ENCODE measurements at places on chromosomes 16 and 17. TPM values are rescaled to one million over a fixed set of nuclear protein-coding genes. Genes with fewer than 3 reads are reported as not detected.

DNA sequence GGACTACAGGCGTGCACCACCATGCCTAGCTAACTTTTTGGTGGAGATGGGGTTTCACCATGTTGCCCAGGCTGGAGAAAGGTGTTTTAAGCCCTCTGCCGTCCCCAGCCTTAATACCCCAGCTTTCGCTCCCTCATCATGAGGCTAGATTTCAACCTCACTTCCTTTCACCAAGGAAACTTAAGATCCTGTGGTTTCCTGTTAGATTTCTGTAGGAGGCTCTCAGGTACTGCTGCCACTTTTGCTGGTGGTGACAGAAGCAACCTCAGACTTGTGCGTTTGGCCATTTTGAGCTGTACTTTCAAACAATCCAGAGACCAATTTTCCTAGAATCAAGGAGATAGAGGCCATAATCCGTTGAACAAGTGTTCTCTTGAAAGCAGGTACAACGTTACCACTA lies 36.2 kb downstream of the MPHOSPH6 start:
- no peak for ATAC-seq

DNA sequence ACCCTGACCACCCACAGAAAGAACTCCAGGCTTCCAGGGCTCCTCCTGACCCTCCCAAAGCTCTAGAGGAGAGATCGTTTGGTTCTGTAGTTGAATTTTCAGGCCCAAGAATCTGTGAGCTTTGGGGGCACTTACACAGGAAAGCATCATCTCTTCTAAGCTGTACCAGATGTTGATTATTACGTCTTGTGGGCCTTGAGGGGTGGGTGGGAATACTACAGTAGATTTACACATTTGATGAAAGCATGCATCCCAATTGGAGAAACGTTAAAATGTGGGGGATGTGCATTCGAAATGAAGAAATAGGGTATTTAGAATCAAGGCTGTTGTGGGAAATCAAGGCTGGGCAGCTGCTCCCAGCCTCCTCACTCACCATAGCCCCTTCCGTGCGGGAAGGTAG lies 61.9 kb downstream of the MGAT5B start:
- no peak for ATAC-seq

DNA sequence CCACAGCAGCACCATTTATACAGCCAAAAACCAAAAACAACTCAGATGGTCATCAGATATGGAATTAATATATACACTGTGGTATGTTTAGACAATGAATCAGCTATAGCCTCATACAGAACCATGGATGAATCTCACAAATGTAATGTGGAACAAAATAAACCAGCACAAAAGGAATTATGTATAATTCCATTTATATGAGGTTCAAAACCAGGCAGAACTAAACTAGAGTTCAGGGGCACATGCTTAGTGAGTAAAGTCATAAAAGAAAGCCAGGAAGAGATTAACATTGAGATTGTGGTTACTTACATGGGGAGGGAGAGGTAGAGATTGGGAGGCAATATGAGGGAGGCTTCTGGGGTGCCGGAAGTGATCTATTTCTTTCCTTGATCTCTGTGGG lies 231.1 kb downstream of the COPRS start:
- ATAC-seq: no peak

DNA sequence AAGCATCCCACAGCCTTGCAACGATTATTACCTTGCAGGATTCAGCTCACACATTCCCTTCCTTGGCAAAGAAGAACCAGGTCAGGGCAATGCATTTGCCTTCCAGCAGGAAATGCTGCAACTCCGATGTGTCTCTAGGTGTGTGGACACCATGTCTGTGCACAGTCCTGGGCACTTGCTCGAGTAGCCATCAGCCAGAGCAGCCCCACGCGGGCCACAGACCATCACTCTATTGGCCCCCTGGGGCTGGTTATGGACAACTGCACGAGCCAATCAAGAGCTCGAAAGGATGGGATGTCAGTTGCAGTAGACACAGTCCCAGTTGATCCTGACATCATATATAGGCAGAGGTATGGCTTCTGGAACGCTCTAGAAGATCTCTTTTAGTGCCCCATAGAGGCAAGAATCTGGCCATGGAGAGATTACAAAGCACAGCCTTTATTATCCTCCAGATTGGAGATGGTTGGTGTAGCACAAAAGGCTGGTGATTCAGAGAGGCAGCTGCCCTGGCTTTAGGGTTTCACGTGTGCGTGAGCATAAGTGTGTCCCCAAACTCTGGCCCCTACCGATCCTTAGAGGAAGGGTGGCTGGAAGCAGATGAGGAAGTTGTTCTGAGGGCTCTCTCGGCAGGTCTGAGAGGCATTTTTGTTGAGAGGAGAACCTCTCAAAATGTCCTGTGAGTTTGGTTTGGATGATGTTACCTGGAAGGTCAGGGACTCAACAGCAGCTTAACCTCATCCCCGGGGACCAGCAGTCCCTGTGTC lies 403.8 kb downstream of the SEC14L1 start:
- ATAC-seq: no peak

GRCh38 chr17:77455111-77455890 lies 314.5 kb downstream of the SEC14L1 start:
- ATAC-seq: no peak

- no peak for ATAC-seq
These were observed 71.1 kb upstream of the AMZ2 start for GRCh38 chr17:68176718-68177117.

GRCh38 chr17:51585514-51586104 lies 325.3 kb downstream of the UTP18 start:
- ATAC-seq: no peak

GRCh38 chr17:59814685-59815084 lies 78.1 kb downstream of the TUBD1 start:
- no peak for ATAC-seq

- peak; percentile 57 for ATAC-seq
These were observed at the start of gene ELMO3 for GRCh38 chr16:67199011-67199807. TSS of gene ELMO3 (plus strand) at chr16:67199131. CDS start at chr16:67199327, 196 bp downstream.

DNA sequence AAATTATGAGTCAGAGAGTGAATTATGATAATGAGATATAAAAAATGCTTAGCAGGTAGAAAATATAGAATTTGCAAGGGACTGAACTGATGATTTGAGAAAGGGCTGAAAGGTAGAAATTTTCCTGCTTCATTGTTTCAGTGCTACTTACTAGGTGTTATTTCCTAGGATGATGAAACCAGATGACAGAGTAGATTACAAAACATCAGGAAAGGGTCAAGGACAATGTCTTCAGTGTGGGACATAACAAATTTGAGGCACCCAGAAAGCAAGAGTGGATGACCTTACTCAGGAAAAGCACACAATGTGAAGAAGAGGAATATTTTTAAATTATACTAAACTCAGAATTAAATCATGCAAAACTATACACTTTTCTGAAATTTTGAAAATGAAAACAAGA lies 102.1 kb downstream of the SHCBP1 start:
- ATAC-seq: no peak

- no peak for ATAC-seq
These were observed 2.4 kb downstream of the FBRS start for GRCh38 chr16:30660424-30661261.

- ATAC-seq: no peak
These were observed 15.3 kb downstream of the MPP2 start for GRCh38 chr17:43891851-43892646.

DNA sequence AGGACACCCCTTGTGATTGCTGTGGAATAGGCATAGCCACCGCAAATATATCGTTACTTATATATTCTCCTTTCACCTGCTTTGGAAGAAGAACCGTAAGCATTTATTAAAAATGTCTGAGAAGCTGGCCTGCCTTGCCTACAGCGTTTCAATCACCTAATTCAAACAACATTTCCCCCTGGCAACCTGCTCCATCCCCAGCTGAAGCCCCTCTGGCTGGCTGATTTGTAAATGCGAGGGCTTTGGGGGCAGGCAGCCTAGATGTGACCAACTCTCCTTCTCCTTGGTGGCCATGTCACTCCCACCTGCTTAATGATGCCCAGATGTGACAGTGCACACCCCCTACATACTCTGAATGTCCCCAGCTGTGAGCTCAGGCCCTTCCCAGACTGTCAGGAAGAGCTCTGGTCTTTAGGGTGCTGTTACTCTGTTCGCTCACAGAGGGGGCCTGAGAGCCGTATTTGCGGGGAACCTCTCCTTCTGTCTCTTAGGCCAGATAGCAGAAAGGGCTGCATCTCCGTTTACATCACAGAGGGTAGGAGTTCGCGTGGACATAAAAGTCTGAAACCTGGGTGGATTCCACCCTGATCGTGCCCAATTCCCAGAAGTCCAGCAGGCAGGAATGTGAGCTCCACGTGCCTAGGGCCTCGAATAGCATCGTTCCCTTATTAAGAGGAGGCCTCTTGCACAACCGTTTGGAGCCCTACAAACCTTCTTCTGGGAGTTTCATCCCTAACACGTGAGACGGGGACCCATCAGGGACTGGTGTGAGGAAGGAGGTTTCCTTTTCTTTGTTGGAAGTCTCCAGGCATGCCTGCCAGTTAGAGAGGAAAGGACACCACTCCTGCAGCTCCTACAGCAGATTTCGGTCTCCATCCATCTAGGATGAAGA lies 2.4 kb upstream of the SDK2 start:
- ATAC-seq: no peak

DNA sequence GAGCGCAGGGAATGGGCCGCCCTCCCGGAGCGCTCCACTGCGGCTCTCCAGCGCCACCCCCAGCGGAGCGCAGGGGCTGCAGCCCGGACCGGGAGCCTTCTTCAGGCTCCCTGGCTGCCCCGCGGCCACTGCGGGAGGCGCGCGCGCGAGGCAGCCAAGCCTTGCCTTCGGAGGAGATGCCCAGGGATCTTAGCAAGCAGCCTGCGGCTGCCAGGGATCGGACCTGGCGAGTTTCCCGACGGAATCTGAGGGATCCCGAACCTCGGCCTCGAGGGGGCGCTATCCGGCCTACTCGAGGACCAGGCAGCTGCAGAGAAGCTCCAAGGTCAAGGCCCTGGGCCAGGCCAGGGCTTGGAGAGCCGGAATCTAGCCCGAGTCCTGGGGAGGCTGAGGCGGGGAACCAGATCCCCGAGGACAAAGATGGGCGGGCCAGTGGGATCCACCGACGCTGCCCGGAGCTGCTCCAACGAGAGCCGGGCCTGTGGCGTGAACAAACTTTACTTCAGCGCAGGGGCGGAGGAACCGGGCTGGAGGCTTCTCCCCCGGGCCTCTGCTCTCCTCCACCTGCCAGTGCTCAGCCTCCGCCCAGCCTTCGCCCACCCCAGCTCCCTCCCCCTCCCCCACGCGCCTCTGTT lies at the start of gene IRX6:
Gene IRX6 (plus strand): TSS at position 567 of the 635 bp plus-strand sequence. CDS start 889 bp downstream, outside the sequence.
- ATAC-seq: peak; percentile 71

DNA sequence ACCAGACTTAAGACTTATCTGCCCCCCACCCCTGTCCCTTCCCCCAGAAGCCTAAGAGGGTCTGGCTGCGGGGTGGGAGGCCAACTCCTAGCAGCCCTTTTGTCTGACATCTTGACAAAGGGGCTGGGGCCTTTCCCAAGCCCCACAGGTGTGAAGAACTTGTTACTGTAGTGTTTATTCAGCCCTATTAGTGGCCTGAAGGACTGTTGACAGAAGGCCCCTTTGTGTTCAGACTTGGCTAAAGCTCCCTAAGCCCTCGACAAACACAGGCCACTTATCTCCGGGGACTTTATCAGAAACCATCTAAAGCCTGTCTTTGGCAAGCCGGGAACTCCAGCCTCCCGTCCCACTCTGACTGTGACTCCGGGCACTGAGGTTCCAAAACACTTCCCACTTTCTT lies 129.8 kb downstream of the NTN1 start:
- ATAC-seq: no peak

DNA sequence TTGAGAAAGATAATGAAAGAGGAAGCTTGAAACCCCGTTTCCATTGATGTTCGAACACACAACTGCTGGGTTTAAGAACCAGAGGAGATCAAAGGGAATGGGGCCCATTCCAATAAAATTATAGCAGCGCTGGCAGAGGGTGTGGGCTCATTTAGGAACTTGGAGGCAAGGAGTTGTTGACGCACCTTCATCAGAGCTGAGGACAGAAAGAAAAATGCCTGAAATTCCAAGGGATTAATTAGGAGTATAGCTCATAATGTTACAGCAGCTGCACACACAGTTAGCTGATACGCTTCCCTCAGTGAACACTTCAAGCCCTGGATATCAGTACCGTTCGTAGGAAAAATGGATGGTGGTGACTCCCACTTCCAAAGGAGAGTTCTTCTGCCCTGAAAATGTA lies 127.2 kb downstream of the AXIN2 start:
- no peak for ATAC-seq

Gene PRSS53
- 4.4 TPM for total RNA-seq

Gene AANAT
- total RNA-seq: not detected

Gene PITPNM3
- total RNA-seq: 55.3 TPM

Gene KRT25
- not detected for total RNA-seq

Gene UTS2R
- total RNA-seq: not detected

Gene EVI2B
- total RNA-seq: 3.1 TPM

Gene KIF2B
- total RNA-seq: not detected
